ENCODE measurements at places on chromosomes 6 and 20.

GRCh38 chr20:41030531-41031242, 2.1 kb downstream of the TOP1 start:
- no peak for DNase-seq

DNA sequence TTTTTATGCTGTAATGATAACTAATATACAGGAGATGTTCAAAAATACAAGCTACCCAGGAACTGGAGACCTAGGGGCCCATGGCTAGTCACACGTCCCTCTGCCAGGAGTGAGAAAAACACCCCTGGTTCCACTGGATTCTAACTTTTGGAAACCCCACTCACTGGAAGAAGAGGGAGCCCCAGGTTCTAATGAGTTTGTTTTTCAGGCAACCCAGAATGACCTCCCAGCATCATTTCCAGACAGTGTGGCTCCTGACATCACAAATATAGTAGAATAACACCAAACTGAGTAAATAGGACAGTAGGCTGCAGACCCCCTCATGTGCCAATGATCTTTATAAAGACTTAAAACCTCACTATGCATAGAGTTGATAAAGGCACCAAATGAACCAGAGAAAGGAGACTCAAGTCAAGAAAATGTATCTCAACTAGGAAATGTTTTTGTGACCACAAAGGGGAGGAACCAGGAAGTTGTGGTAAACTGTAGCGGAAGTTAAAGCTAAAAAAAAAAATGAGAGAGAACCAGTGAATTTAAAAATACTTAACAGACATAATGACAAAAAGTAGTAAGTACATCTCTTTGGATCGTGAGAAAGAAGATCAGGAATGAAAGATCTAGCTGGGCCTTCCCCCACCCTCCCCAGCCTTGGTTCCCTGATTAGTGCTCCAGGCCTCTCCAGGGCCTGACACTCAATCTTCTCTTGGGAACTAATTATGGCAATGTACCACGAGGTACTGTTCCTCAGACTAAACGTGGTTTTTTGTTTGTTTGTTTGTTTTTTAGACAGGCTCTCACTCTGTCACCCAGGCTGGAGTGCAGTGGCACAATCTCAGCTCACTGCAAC, 19.8 kb downstream of the HLA-E start:
- DNase-seq: no peak

DNA sequence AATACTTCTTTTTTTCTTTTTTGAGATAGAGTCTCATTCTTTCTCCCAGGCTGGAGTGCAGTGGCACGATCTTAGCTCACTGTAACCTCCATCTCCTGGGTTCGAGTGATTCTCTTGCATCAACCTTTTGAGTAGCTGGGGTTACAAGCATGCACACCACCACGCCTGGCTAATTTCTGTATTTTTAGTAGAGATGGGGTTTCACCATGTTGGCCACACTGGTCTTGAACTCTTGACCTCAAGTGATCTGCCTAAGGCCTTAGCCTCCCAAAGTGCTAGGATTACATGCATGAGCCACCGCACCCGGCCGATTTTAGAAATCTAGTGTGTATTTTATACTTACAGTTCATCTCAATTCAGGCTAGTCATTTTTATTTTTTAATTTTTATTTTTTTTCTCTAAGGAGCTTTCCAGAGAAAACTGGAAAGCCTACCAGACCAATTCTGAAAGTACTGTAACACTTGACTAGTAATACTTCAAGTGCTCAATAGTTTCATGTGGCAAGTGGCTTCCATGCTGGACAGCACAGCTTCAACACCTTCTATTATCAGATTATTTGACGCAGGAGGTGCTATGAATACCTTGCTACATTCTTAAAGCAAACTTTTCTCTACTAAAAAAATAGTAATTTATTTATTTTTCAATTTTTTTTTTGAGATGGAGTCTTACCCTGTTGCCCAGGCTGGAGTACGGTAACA, 25.0 kb downstream of the POLR1C start:
- no peak for DNase-seq

GRCh38 chr20:49862607-49863200, 50.1 kb downstream of the SLC9A8 start:
- no peak for DNase-seq

GRCh38 chr6:150464966-150465365, 96.2 kb downstream of the IYD start:
- DNase-seq: no peak

- no peak for DNase-seq
These were observed 10.5 kb upstream of the RAMACL start for GRCh38 chr6:166596776-166597507.

DNA sequence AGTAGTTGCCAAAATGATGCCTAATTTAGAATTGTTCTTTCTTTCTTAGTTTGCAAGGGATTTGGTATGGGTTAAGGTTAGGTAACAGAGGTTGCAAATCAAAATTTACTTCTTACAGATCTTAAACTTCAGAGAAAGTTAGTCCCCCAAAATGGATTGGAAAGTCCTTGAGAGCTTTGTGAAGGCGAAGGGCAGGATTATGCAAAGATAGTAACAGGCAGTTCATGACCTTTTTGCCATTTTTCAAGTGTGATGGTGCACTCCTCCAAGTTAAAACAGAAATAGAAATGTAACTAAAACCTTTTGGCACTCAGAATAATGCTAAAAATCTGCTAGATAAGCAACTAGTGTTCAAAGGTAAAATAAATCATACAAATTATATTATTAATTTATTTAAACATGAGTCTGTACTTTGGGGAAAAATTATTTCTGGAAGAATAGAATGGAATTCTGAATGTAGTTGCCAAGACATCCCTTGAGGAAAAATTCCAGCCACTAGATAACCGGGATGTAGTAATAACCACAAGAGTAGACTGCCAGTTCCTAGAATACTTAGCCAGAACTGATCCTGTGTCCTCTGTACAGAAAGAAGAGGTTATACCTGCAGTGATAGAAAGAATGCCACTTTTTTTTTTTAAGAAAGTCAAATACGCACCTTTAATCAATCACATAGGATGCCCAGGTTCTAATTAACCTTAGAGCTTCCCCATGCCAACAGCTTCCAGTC, 31.8 kb upstream of the DAAM2 start:
- DNase-seq: no peak

DNA sequence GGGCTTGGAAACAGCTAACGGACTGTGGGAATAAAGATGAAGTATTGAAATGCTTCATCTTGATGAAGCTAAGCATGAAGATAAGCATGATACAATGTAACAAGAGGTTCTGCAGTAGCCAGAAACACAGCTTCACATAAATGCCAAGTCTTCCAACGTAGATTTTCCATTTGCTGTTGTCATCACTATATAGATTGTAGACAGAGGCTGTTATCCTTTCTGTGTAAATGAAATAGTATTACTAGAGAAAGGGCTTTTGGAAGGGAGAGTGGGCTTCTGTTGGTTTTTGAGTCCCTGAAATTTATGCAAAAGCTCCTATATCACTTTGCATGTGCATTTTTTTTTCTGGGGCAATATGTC, 649.0 kb downstream of the RNF144B start:
- no peak for DNase-seq

DNA sequence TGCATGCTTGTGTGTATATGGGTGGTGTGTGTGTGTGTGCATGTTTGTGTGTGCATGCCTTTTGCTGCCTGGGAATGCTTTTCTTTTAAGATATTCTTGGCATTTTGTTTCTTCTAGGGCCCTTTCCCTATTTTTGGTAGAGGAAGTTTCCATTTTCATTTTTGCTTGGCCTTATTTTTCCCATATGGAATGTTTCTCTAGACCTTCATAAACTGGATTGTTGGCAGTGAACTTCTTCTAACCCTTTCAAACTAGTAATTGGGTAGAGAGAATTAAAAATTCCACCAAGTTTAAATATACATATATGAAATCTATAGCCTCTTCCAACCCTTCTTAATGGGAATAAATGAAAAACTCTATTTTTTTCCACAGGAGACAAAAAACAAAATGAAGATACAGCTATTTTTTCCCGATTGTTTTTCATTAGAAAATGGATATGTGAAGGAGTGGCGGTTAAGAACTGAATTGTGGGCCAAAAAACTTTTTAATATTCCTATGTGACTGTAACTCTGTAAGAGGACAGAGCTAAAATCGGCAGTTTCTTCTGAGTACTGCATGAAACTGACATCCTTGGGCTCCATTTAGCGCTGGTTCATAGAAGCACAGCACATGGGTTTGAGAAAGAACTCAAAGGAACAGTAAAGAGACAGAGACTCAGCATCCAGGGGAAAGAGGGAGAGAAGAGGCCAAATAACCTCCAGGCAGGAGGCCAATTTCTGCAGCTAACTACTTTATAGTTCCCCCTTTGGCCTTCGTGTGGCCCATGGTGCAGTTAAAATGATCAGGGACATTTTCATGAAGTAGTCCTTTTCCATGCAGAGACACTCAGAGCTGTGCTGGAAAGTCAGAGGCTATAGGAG, 102.1 kb downstream of the TMEM170B start:
- no peak for DNase-seq

DNA sequence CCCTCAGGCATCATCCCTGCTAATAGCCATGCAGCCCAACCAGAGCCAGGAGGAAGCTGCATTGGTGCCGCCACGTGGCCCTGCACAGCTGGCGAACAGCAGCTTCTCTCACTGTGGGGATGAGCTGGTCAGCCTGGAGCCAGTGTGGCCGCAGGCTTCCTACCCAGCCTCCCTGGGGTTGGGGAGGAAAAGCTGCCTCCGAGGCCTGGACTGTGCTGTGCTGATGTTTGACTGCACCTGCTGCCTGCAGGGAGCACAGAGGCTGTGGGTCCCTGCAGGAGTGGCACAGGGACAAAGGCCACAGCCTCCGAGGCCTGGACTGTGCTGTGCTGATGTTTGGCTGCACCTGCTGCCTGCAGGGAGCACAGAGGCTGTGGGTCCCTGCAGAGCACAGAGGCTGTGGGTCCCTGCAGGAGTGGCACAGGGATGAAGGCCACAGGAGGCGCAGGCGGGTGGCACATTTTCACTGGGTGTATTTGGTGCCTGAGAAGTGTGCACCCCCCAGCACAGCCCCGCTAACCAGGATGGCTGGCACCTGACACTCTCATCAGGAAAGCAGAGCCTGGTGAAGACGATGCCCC, 83.9 kb downstream of the DLL1 start:
- no peak for DNase-seq

- peak; percentile 7 for DNase-seq
These were observed 3.1 kb downstream of the BICRAL start for GRCh38 chr6:42784717-42785498.

GRCh38 chr6:2970034-2970685, 1.2 kb downstream of the SERPINB6 start:
- DNase-seq: peak; percentile 39

- no peak for DNase-seq
These were observed 64.0 kb upstream of the ELOVL5 start for GRCh38 chr6:53412751-53413150.

DNA sequence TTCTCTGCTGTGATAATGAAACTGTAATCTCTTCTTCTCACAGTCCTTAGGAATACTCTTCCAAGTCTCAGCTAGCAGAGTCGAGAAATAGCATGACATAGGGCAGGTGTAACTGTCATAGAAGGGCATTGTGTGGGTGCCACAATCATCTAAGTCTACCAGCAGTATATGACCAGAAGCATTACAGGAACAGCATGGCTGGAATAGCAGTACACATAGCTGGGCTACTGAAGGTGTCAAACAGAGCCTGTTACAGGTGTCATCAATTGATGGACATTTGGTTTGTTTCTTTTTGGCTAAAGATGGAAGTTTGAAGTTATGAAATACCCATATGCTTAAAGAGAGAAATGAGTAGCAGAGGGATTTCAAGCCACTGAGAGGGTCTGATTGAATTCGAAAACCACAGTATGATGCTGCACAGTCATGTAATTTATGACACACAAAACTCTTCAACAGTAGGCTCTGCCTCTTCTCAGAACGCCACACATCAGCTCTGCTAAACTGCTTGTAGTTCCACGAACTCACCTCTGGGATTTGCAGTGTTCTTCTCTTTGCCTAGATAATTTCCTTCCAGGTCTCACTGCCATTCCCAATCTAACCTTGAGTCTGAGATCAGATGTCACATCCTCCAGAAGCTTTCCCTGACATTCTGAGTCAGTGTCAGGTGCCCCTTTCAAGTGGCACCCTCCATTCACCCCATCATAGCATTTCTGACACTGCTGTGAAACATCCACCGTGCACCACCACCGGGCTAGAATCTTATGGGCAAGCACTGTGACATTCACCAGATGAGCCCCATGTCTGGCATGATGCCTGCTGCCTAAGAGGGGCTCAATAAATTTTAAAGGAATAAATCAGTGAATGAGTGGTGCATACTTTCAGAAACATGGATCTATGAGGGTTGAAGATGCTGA, 151.0 kb downstream of the ADAT2 start:
- no peak for DNase-seq

DNA sequence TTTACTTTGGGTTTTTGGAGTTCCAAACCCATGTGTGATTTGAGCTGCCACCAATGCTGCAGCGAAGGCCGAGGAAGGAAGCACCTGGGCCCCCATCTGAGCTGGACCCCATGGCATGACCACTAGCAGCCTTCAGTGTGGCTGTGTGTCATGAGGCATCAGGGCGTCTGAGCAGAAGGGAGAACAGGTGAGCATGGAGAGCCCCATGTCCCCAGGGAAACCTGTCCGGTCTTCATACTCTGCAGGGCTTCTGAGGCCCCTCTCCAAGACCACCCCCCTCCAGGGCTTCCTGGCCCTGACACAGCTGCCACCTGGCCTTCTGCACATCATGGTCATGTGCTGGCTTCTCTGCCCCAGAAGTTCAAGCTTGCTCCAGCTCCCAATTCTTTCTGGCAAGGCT, 169.1 kb upstream of the CST7 start:
- no peak for DNase-seq

DNA sequence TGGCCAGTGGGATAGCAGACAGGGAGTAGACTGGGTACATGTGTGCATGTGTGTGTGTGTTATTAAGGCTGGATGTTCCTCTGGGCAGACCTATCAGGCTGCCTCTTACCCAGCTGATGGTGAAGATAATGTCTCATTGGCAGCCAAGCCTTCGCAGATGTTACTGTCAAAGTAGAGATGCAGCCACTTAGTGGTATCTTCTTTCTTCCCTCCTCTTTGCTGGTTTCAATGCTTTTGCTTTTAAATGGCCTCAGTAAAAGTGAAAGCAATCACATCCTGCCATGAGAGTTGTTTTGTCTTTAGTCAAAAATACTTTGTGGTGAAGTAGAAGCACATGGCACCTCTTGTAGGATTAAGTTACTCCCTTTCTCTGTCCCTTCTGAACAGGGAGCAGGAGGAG, 57.5 kb downstream of the SNRNP48 start:
- no peak for DNase-seq

DNA sequence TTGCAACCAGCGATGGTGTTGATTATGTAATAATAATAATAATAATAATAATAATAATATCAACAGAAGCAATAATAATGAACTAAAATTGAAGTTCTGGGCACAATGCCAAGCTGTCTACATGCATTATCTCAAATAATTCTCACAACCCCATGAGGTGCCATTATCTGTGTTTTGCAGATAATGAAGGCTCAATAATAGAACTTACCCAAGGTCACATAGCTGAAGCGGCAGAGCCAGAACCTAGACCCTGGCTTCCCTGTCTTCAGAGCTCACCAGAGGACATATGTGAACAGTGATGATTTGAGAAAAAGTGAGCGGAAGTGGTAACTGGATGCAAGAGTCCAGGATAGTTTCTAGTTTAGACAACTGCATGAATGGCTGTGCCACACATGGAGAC, 91.0 kb downstream of the HIVEP1 start:
- no peak for DNase-seq

- DNase-seq: no peak
These were observed 10.9 kb downstream of the SPATS1 start for GRCh38 chr6:44353336-44353735.

- DNase-seq: no peak
These were observed 227.2 kb downstream of the LY86 start for GRCh38 chr6:6815732-6816131.

GRCh38 chr6:155254139-155254538, 9.7 kb upstream of the CLDN20 start:
- DNase-seq: no peak
